ENCODE measurements at places on chromosomes 16 and 17. TPM values are rescaled to one million over a fixed set of nuclear protein-coding genes. Genes with fewer than 3 reads are reported as not detected.

Gene CCL8
- total RNA-seq: not detected

Gene BRCA1
- 84.1 TPM for total RNA-seq

Gene MRTFB
- total RNA-seq: 10.9 TPM

Gene SLC5A10
- not detected for total RNA-seq

Gene TENT4B
- total RNA-seq: 18.6 TPM

Gene PYDC1
- total RNA-seq: not detected

Gene FOXN1
- not detected for total RNA-seq

GRCh38 chr17:75854101-75854748 lies 910 bp downstream of the WBP2 start:
- no peak for DNase-seq

GRCh38 chr17:48562934-48563333 lies 15.2 kb downstream of the HOXB4 start:
- DNase-seq: no peak

- DNase-seq: peak; percentile 60
These were observed 35.3 kb downstream of the SOCS3 start for GRCh38 chr17:78324391-78325075.

DNA sequence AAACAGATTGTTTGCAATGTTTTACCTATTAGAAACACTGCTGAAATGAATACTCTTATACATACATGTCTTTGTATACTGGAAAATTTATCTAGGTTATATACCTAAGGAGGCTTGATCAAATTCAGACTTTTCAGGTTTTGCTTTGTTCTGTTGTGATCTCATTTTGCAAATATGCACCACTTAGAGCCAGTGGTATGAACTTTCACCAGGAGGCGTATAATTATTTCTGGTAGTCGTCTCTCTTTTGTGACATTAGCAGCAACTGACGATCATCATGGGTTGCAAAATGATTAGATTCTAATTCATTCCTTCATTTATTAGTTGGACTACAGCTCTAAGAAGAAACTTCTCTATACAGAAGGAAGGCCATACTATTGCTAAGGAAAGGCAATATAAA lies 26.9 kb downstream of the AP1G1 start:
- no peak for DNase-seq

- no peak for DNase-seq
These were observed 79.3 kb downstream of the PRKCB start for GRCh38 chr16:23914946-23915530.

DNA sequence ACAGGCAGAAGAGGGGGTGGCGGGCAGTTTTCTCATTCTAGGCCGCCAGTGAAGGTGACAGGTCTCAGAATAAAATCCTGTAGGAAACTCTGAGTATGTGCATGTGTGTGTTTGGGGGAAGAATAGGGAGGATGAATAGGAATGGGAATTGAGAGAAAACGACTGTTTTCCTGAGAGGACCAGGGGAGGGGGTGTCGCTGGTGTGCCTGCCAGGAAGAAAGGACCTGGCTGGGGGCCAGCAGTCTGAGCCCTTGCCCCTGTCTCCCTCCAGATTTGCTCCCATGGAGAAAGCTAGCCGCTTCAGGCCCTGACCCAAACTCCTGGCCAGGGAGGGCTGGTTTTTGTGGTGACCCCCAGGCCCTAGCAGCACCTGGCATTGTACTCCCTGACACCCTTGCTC lies 14.4 kb downstream of the C17orf50 start:
- DNase-seq: no peak

- DNase-seq: no peak
These were observed 291.6 kb downstream of the MAP2K6 start for GRCh38 chr17:69706127-69706526.

- no peak for DNase-seq
These were observed 9.4 kb downstream of the TIGD7 start for GRCh38 chr16:3295783-3296182.

- no peak for DNase-seq
These were observed 75.8 kb upstream of the TRAP1 start for GRCh38 chr16:3793161-3793576.

DNA sequence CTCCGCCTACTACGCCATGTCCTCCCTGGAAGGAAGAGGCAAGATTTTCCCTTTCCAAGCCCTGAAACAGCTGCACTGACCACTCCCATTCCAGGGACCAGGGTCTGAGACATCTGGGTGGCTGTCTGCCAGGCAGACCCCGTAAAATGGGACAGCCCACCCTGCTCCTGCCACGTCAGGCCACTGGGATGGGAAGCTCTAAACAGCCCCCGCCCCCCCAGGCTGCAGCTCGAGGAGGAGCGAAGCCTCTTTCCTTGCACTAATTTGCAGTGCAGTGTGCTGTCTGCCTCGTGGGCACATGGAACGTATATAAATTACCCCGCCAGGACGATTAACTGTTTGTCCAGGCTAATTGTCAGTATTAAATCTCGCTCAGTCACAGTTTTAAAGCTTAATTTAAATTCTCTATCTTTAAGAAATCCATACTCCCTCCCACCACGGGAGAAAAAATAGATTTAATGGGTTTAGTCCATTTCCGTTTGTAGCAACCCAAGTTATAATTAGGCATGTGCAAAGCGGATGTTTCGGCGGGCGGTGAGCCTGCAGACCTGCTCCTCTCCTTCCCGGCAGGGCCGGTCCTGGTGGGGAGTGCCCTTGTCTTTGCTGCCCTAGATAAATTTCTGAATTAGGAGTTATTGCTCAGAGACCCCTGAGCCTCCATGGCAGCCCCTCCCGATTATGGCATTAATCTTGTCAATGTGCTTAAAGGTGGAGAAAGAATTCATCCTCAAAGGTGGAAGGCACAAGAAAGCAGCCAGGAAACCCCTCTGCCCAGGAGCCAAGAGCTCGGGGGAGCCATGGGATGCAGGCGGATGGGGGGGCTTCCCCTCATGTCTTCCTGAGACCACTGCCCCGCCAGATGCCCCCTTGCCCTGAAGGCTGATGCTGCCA lies 268.0 kb upstream of the TNRC6C start:
- no peak for DNase-seq

GRCh38 chr16:84511180-84511800 lies 6.8 kb upstream of the MEAK7 start:
- DNase-seq: peak; percentile 81

DNA sequence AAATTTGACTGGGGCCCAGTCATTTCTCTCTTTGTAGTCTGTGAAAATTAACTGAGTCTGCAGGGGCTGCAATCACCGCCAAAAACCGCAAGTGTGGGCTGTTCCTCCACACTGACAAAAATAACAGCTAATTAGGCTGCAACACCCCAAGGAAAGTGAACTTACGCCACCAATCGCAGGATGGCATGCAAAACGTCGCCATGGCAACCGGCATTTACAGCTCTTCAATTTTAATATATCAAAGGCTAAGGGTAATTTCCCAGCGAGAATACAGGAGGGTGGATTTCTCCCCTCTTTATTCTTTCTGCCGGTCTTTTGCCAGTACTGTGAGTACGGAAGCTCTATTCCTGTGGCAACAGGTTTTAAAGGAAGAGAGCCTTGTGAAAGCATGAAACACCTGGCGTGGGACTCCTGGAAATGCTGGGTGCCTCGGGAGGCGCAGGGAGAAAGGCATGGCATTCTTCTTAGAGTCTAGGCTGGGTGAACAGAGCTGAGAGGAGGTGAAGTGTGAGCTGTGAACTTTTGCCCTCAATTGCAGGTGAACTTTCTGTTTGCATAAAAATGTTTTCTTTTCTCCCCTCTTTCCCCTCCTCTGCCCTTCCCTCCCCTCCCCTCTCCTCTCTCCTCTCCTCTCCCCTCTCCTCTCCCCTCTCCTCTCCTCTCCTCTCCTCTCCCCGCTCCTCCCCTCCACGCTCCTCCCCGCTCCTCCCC lies 399.7 kb downstream of the XYLT1 start:
- DNase-seq: peak; percentile 84

DNA sequence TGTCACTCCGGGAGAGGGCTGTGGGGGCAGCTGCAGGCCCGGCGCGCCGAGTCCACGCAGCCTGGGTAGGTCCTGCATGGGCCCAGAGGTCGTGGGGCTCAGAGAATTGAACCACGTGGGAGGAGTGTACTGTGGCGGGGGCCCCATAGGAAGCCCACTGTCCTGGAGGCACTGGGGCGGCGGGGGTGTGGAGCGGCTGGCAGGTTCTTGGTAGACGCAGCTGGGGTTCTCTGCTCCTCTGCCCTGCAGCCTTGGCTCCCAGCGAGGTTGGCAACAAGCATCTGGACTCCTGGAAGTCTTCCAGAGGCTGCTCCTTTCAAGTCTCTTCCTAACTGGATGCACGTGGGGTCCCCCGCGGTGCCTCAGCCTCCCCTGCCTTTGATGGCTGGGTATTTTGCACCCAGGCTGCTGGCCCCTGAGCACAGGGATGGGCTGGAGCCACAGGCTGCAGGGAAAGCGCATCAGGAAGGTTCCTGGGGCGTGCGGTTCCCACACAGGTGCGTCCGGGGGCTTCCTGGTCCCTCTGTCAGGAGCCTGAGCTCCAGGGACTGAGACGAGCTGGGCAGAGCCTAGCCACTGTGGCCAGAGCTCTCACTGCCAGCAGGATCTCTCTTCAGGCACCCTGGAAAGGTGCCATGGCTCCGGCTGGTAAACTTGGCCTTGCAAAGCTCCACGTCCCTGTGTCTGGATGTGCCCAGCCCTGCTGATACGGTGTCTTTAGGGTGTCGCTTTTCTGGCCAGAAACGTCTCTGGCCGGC lies 9.3 kb downstream of the KCTD5 start:
- no peak for DNase-seq

- no peak for DNase-seq
These were observed 55.5 kb upstream of the RPL38 start for GRCh38 chr17:74147966-74148365.

GRCh38 chr16:920051-920681 lies 50.6 kb downstream of the LMF1 start:
- no peak for DNase-seq

DNA sequence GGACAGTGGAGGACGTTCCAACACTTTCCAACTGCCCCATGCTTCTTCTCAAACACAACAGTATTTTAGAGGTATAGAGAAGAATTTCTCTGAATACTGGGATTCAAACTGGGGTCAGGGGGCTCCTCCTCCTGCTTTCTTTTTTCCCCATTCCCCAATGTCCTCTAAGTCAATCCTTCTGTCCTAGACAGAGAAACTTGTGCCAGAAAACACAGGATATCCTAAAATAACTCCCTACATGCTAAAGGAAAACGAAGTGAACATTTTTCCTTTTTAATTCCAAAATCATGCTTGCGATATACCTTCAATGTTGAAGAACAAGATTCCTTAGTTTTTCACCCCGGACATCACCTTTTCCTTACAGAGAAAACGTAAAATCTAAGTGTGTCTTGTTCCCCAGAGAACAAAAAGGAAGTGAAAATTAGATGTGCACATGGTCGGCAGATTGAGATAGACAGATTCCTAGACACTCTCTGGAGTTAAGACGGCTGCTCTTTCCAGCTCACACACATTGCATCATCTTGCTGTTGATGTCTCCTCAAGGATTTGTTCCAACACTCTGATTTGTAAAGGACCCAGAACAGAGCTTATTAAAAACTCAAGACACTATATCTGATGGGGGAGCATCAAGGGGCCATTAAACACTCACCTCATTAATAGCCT lies 228.2 kb downstream of the GRIN2A start:
- no peak for DNase-seq

- peak; percentile 86 for DNase-seq
These were observed 11.9 kb downstream of the MT4 start for GRCh38 chr16:56576585-56577299.
